ENCODE measurements at places on chromosomes 5 and 9. TPM values are rescaled to one million over a fixed set of nuclear protein-coding genes. Genes with fewer than 3 reads are reported as not detected.

AGGF1 gene
- 19.2 TPM for total RNA-seq

CCDC69 gene
- 1.3 TPM for total RNA-seq

STPG3 gene
- not detected for total RNA-seq

CNTLN gene
- total RNA-seq, result 2.8 TPM

DNAI1 gene
- total RNA-seq, result not detected

MEIKIN gene
- not detected for total RNA-seq

DBH gene
- total RNA-seq, result not detected

PCDHA9 gene
- not detected for total RNA-seq

CCL21 gene
- total RNA-seq, result not detected

PCDHA5 gene
- not detected for total RNA-seq

All from hair follicular keratinocyte (primary cell).